Stimulated activated CD8-positive, alpha-beta memory T cell treated with anti-CD3 and anti-CD28 coated beads, Interleukin-4, amount 100 ng/mL, for 1 hour (primary cell): ENCODE measurements at places on chromosomes 12 and 14.

- DNase-seq = no peak
Observed at GRCh38 chr14:65277027-65277426, 135.5 kb upstream of the FUT8 start.

GRCh38 chr12:72872996-72873395 lies 600.8 kb downstream of the TRHDE start:
- DNase-seq = no peak

GRCh38 chr14:53716578-53716977 lies 240.0 kb downstream of the BMP4 start:
- no peak for DNase-seq

- DNase-seq = no peak
Observed at GRCh38 chr12:69130064-69130463, 109.3 kb upstream of the CPSF6 start.

- no peak for DNase-seq
Observed at GRCh38 chr12:46814143-46814542, 11.7 kb downstream of the SLC38A4 start.

DNA sequence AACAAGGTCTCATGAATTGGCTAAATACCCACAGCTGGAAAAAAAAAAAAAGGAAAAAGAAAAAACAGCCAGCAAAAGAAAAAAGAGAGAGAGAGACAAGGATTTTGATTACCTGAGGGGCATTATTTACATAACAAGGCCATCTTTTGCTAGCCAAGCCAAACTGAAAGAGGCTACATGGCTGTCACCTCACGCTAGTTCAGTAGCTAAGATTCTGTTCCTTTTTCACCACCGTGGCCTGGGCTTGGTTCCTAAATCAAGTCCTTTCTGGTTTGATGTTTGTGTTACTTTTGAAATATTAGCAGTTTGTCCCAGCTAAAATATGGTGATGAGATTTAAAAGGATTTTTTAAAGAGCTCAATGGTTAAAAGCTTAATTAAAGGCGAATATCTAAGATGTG lies 2.0 kb upstream of the SDS start:
- DNase-seq = no peak

GRCh38 chr14:53882684-53883083 lies 73.9 kb downstream of the BMP4 start:
- no peak for DNase-seq

DNA sequence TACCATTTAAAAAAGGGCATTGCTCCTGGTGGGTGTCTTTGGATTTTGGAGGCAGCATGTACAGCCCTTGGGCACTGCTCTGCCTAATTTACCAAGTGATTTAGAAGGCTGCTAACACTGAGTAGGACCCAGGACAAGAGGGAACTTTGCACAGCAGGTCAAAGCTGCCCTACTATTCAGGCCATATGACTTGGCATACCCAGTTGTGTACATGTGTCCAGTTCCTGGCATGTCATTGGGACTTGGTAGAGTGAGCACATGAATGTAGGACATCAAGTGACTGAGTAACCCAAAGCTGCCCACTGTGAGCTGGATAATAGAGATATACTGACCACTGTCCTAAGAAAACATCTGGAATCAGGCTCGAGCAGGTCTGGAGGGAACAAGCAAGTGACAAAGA lies 15.7 kb downstream of the CDKL1 start:
- DNase-seq = no peak

DNA sequence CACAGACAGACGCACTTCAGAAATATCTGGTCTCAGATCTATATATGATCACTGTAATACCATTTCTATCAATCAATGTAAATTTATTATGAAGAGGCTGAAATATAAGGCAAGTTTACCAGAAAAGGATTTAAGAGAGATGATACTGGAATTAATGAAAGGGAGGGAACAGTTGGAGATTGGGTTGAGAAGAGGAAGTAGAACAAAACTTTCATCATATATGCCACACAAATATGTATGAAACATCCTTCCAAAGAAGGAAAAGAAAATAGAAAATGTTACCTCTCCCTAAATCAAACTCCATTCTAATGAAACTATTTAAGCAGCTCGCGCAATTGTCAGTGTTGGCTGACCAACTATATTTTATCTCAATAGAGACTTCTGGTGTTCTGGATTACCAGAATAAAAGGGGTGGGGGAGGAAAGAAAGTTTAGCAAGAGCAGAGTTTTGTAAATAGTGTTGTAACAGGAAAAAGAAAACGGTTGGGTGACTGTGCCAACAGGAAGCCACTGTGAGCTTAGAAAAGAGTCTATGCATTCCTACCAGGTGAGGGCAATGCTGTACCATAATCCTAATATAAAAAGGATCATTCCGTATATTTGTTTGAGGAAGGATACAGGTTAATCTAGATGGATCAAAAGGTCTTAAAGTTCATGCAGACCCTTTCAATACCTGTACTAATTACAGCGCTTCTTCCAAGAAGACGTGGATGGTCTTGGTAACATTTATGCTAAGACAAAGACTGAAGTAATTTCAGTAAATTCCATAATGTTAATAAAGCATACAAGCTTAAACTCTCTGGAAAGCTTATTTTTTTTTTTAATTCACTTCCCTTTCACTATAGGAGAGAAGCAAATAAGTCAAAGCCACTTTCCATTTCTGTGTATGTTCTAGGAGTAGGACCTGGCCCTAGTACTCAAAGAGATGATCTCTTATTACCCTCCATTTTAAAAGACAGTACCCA lies 14.5 kb upstream of the LLPH start:
- no peak for DNase-seq

- no peak for DNase-seq
Observed at GRCh38 chr14:30521899-30522736, 36.8 kb upstream of the G2E3 start.

DNA sequence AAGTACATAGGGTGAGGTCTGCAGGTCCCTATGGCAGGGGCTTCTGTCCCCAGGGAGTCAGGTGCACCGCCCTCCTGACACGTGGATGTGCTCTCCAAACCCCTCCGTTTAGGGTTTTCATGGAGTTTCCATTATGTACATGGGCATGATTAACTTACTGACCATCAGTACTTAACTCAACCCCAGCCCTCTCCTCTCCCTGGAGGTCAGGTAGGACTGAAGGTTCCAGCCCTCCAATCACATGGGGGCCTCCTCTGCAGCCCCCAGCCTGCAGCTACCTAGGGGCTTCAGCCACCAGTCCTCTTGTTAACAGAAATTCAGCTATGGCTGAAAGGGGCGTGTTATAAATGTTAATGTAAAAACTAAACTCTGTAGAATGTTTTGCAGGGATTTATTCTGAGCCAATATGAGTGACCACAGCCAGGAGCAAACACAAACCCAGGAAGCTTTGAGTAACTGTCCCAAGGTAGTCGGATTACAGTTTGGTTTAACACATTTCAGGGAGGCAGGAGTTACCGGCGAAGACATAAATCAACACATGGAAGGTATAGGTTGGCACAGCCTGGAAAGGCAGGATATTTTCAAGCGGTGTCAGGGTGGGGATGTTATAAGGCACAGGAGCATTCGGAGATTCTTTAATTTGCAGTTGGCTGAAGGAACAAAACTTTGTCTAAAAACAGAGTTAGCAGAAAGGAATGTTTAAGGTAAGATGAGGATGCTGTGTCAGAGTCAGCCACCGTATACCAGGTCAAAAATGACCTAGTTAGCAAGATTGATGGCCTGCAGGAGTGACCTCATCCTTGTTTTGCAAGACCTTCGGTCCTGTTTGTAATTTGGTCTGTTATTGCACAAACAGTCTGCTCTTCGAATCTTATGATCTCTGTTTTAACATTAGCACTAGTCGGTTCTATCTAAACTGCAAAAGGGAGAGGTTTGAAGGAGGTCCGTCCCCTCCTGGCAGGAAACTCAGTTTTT lies 75.2 kb downstream of the TNFAIP2 start:
- no peak for DNase-seq

DNA sequence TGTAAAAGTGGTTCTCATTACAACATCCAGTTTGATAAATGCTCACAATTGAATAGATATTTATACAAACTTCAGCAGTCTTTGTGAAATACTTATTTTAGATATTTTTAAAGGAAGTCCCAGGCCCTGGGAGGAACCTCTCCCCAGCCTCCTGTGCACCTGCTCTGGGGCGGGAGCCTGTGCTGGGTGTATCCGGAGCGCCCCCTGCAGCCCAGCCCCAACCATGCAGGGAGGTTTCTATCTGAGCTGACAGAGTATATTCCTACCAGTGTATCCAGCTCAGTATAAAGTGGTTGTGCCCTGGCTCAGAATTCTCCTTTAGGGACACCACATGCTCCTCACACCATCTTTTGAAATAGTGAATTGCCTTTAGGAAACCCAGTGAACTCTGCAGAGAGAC lies 851.8 kb downstream of the TMEM121 start:
- no peak for DNase-seq

DNA sequence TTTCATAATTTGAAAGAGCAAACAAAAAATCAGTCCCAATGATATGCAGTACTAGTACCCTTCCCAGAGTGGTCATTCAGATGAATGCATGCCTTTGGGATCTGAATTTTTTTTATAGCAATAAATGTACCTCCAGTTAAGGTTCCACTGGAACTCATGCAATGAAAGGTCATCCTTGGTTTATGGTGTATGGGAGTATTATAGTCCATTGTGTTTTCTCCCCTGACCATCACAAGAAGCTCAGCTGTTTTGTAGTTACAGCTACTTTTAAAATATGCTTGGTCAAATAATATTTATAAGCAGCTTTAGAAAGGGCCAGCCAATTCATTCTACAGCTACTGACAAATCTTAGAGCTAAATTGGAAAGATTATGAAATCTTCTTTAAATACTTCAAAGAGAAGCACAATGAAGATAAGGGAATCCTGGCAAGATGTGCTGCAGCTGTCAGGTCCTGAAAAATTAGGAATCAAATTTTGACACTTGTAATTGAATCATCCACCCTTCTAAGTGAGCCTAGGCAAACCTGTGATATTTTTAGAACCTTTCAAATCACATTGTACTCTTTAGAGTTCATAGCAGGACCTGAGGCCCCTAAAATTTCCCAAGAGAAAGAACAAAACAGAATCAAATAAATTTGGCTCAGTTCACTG lies 46.5 kb downstream of the IFT81 start:
- no peak for DNase-seq

- DNase-seq = no peak
Observed at GRCh38 chr14:103806805-103807204, 40.6 kb downstream of the PPP1R13B start.

DNA sequence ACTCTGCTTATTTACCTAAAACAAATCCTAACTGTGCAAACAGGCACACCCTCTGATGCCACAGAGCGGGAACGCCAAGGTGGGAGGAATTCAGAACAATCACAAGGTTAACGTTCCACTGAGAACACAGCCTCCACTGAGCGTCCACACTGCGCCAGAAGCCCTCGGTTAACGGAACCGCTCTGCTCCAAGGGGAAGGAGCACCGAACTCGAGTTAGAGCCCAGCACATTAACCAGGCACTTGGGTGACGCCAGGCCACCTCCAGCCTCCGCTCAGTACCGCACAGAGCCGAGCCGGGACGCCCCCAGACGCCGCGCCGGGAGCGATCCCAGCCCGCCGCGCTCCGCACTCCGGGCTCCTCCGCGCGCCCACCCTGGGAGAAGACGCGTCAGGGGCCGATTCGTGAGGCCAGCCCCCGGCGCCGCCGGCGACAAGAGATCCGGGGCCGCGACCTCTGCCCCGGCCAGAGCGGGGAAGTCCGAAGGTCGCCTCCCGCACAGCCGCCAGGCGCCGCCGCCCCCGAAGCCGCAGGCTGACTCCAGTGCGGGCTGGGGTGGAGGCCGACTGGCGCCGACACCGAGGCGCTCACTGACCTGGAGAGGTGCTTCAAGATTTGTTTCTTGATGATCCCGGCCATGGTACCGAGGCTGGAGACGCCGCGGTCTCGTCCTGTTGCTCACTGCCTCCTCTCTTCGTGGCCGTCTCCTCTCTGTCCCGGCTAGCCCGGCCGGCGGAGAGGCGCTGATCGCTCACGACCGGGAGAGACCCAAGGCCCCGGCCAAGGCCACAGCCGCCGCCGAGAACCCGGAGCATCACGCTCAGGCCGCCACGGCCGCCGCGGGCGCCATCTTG lies 450 bp downstream of the BLTP3B start:
- peak; percentile 17 for DNase-seq

GRCh38 chr12:47556261-47557030 lies 149.4 kb downstream of the RPAP3 start:
- DNase-seq = no peak

DNA sequence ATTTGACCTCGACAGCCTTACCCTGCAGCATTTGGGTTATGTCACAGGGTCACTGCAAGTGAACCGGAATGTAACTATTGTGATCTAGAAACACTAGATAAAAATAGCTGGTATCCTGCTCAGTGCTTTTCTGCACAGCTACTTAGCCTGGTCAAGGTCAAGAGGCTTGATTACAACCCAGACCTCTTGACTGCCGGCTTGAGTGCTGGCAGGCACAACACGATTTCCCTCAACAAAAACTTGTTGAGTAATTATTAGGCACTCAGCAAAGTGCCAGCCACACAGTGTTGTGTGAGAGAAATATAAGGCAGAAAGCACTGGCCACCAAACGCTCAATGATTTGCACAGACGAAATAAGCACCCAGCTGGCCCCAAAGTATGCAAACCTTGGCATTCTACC lies 156.7 kb downstream of the NUAK1 start:
- DNase-seq = no peak

GRCh38 chr12:17016116-17016864 lies 410.3 kb upstream of the LMO3 start:
- no peak for DNase-seq

GRCh38 chr12:3205742-3206519 lies 128.8 kb downstream of the TSPAN9 start:
- DNase-seq = no peak

- DNase-seq = no peak
Observed at GRCh38 chr12:12398026-12398859, 41.4 kb downstream of the BORCS5 start.

DNA sequence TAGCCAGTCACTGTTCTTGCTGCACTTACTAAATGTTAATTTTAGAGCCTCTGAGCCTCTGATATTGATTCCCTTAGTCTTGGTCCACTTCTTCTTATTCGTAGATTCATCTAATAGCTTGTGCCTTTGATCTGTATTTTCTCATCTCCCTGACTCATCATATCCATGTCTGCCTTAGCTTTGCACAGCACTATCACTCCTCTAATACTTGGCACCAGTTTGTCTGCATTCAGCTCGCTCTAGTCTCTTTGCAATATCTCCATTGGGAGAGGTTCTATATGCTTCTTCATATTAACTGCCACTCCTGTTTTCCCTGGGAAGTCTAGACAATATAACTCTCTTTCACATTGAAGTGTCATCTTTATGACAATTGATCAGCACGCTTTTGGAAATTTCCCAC lies 68.5 kb upstream of the CSRP2 start:
- no peak for DNase-seq

DNA sequence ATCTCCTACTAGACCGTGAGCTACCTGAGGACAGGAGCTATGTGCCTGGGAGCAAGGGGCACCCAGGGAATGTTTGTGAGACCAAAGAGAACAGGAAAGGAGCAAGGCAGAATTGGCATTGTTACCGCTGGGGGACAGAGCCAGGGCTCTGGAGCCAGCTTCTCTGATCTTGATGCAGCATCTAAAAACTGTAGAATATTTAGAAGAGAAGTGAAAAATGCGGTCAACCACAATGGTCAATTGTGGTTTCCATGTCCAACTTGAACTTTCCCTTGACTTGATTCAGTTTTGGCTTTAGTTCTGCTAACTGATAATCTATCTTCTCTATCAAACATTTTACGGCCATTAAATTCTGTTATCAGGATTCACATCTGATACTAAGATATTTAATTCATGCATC lies 201.2 kb downstream of the ANO4 start:
- DNase-seq = no peak

GRCh38 chr12:132561427-132562156 lies 48.8 kb downstream of the LRCOL1 start:
- no peak for DNase-seq
